K562 (cell line): ENCODE measurements at places on chromosomes 7 and 10. TPM values are rescaled to one million over a fixed set of nuclear protein-coding genes. Genes with fewer than 3 reads are reported as not detected.

DNA sequence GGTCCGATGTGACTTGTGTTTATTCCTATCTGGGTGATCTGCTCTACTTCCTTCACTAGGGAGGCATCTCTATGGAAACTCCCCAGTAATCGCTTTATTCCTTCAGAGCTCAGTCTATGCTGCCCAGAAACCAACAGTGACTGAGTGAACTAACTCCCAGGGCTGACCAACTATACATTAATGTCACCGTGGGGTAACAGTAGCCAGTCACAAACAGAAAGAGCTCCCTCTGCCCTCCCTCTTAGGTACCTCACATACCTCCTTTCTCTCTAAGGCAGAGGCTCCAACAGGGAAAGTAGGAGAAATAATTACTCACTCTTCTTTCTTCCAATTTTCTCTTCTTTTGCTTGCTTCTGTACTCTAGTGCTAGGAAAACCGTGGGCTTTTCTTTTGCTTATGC is 855.0 kb downstream of the REEP3 start:
- no peak for DNase-seq

DNA sequence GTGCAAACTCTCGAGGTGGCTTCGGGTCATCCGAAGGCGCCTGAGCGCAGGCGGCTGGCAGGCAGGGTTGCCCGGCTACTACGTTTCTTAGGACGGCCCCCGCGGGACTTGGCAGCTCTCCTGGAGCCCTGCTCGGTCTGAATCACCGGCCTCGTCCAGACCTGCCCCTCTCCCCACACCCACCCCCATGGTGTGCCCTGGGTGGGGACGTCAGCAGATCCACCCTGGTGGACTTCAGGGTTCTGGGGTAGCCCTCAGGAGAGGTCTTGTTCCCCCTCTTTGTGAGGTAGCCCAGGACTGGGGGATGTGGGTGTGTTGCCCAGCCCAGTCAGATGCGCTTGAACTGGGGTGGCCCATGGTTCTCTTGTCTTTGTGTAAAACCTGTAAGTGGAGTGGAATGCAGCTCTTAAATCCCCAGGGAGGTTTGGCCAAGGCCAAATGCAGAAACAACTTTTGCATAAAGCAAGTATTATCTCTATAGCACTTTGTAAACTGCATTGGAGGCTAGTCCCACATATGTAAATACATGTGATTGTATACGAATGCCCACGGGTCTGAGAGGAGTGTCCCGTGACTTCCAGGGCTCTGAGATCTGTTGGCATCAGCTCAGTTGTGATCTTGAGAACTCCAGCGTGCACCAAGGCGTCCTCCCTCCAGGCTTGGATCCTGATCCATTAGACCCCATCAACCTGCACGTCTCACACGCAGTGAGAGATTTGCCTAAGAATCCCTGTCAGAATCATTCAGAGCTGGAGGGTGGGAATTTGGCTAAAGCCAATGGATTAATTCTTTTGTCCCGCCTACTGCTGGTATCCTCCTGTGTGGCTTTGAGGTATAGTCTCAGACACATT is 1.8 kb downstream of the PFKFB3 start:
- no peak for DNase-seq

DNA sequence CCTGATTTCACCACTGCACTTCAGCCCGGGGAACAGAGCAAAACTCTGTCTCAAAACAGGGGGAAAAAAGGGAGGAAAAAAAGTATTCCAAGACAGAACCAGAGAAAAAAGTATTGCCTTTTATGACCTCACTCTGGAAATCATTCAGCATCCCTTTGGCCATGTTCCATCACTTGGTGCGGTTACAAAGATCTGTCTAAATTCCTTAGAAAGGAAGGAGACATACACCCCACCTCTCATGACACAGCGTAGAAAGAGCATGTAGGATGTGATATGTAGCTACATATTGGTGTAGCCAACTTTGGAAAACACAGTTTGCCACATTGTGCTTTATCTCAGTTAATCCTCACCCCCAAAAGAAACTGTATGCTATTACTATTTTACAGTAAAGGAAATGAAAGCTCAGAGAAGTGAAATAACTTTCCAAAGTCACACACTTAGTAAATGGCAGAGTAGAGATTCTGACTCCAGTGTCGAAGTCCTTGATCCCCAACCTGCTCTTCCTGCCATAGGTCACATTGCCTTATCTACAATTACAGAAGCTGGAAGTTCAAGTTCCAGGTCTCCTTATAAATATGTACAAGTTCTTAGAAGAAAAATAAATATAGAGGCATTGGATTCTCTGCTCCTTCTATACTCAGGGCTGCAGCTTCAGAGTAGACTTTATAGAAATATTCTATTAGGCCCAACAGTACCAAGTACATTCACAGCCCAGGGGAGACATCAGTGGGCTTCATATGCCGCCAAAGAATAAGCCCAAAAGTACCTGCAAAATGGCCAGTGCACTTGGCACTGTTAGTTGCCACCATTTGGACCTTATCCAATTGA is 91.6 kb upstream of the KMT2E start:
- DNase-seq: no peak

GOLGA7B gene
- total RNA-seq: 0.07 and 0.11 TPM in 2 replicates

SPDYE16 gene
- total RNA-seq: 0.13 TPM in 1 of 2 replicates, not detected in the other
